ENCODE measurements at places on chromosomes 11 and 22.
A peak's percentile ranks its signal among the peaks of the same experiment; 100 is the strongest.

DNA sequence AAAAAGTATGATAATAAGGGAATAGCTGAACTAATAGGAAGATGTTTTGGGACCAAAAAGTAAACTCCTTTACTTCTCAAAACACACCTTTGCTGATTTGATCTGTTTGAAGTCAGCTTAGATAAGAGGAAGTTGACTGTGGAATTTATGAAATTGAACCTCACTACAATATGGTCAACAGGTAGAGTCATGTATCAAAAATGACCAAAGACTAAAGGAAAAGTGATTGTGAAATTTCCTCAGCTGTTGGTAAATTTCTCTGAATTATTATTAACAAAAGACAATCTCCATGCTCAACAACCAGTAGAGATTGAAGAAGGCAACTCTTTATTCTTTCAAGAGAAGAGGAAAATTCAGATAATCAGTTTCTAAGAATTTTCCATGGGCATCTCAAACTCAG lies 826.5 kb downstream of the KCNA4 start:
- no peak for DNase-seq

GRCh38 chr11:61281581-61282250 lies 13.4 kb downstream of the VWCE start:
- peak; percentile 69 for DNase-seq

GRCh38 chr22:49958931-49959781 lies 1.4 kb upstream of the PIM3 start:
- no peak for DNase-seq

- DNase-seq, result peak; percentile 94
Observed at GRCh38 chr22:29716814-29717545, 2.8 kb upstream of the CABP7 start.

GRCh38 chr22:35357883-35358621 lies 22.8 kb upstream of the HMOX1 start:
- no peak for DNase-seq

All from kidney (tissue), 22 donors.